Fibroblast of villous mesenchyme (primary cell): ENCODE measurements at places on chromosomes 7 and 10.

DNA sequence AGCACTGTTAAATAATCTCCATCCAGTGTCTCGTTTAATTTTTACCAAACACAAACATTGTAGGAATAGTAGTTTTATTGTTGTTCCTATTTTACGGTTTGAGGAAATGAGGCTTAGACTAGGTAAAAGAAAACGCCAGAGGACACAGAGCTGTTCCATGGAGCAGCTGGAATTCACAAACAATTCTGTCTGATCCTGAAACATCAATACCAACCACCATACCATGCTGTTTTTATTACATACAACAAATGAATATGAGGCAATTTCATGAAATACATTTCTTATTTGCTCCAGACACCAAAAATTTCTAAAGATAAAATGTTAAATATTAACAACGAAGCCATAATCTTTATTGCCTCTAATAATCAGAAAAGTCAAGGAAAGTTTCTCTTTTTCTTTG, 9.4 kb downstream of the MALRD1 start:
- no peak for DNase-seq

- DNase-seq: no peak
Observed at GRCh38 chr10:18500576-18500975, 150.8 kb downstream of the NSUN6 start.

DNA sequence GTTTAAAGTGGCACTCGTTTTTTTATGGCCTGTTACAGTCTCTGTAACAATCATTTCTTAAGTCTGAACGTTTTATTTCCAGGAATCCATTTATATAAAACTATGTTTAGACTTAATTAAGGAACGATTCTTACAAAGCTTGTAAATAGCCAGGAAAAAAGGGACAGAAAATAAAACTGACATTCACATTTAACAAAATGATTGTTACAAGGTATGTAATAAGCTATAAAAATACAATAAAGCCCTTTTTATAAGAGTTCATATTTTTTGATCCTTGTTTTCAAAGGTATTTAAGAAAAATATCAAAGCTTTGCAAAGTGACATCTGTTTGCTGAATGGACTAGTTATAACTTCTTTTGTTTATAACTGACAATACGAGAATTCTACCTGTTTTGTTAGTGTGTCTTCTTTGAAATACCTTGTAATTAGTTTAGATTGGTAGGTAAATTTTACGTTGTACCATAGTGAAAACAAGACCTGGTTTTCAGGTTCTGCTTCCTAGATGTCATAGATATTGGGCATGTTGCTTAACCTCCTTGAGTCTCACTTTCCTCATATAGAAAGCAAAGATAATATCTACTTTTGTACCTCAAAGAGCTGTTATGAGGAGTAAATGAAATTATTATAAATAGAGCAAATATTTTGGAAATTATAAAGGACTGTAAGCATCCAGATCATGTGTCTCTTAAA, 25.8 kb downstream of the BTRC start:
- no peak for DNase-seq

- DNase-seq: no peak
Observed at GRCh38 chr7:151552352-151553028, 32.8 kb upstream of the RHEB start.

GRCh38 chr7:28243861-28244260, 63.3 kb upstream of the JAZF1 start:
- DNase-seq: no peak

GRCh38 chr10:112370424-112370819, 3.5 kb upstream of the ACSL5 start:
- no peak for DNase-seq

- peak; percentile 52 for DNase-seq
Observed at GRCh38 chr10:124612611-124613498, 131.3 kb downstream of the FAM53B start.

DNA sequence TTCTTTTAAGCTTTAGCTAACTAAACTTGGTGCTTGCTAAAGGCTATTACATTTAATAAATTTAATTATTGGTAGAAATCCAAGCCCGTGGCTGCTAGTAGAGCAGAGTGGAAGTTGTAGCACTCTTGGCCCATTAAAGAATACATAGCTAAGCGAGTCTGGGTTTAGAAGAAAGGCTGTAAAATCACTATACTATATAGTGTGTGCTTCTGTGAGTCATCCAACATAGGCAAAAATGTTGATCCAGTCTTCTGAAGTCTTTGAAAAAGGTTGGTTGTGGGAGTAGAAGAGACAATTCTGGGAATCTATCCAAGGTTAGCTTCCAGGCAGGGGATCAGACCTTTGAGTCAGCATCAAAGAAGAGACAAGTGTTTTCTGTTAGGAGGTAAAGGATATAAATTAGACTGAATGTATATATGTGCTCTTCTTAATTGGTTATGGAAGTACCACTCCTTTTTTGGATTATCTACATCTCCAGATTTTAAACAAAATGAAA, 664.2 kb downstream of the NXPH1 start:
- DNase-seq: no peak

DNA sequence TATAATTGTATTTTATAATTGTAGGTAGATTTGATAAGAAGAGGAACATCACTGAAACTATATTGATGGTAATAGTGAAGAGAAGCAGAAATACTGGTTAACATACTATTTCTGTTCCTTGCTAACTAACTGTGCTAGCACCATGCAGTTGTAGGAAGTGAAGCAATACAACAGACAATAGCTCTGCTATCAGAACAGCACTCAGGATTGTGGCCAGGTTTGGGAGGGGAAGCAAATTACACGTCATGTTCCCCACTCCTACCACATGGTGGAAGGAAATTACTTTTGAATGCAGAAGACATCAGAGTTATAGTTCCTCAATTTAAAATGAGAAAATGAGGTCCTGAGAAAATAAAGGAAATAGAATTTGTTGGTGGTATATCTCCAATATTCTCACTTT, 151.1 kb downstream of the DGKB start:
- DNase-seq: no peak

DNA sequence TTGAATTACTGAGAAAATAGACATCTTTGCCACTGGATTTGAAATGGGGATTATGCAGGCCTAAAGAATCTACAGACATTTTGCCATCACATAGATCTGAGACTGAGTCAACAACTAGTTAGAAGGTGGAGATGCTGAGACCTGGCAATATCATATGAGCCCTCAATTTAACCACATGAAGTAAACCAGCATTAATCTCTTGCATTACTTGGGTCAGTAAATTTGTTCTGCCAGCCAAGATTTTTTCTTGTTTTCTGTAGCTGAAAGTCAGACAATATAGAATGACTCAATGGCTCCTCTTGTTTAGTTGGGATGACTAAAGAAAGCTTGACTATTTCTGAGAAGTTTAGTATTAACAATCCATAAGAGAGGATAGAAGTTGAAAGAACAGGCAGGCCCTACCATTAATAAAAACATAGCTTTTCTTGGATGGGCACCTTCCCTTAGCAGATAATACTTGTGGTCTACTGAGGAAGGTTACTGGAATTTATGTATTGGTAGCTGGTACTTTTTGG, 396.7 kb upstream of the SORCS1 start:
- DNase-seq: no peak

- no peak for DNase-seq
Observed at GRCh38 chr7:64907641-64908326, 4.7 kb downstream of the ZNF273 start.

GRCh38 chr10:97200616-97201015, 14.9 kb upstream of the SLIT1 start:
- no peak for DNase-seq

- peak; percentile 98 for DNase-seq
Observed at GRCh38 chr10:122468926-122469781, 7.8 kb downstream of the HTRA1 start.

DNA sequence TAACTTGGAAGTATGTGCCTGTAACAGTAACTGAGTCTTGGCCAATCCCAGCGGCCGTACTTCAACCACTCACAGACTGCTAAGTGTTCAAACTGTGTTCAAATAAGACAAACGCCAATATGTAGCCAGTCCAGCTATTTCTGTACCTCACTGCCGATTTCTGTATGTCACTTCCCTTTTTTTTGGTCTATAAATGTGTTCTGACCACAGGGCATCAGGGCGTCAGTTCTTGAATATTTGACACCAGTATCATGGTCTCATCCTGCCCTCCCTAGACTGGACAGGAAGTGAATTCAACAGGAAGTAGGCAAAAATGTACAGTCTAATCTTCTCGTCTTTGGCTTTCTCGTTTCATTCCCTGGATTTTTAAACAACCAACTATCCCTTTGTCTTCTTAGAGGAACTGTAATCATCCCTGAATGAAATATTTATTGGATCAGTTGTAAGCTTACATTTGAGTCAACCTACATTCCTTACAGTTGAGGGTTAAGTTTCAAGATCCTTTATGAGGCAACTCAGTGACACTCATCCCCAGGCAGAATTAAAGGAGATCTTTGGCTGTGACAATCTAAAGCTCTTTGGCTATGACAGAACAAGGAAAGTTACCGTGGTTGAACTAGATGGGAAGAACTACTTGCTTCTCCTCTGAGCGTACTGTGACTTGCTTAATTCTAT, 232.7 kb downstream of the NSUN6 start:
- DNase-seq: no peak
